ENCODE measurements at places on chromosomes 12 and 14. TPM values are rescaled to one million over a fixed set of nuclear protein-coding genes. Genes with fewer than 3 reads are reported as not detected.

DNA sequence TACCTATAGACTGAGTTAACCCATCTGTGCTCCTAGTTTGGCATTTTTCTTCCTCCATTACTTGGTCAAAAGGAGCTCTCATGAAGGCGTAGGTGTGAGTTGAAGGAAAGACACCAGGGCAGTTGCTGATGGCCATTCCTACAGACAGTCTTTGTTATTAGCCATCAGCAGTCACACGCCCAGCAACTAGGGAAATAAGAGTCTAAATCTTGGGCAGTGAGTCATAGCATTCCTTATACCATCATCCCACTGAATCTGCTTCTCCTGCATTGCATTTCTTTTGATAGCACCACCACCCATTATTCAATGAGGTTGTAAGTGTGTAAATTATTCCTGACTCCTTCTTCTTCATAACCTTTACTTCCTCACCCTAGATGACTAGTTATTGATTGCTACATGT, 150.9 kb upstream of the IGF1 start:
- DNase-seq, result no peak

The SLC39A2 gene
- total RNA-seq, result not detected

GRCh38 chr12:11862798-11863197, 207.9 kb upstream of the BCL2L14 start:
- DNase-seq, result no peak

- no peak for DNase-seq
These were observed 154.9 kb downstream of the ASCL4 start for GRCh38 chr12:107929436-107929835.

The GLRX5 gene
- 53.3 TPM for total RNA-seq
